ENCODE measurements at places on chromosomes 12 and 14.
A peak's percentile ranks its signal among the peaks of the same experiment; 100 is the strongest.

- DNase-seq: peak; percentile 19
Measured at GRCh38 chr12:65999564-66000280, 130.8 kb downstream of the LLPH start.

- DNase-seq: no peak
Measured at GRCh38 chr12:46205294-46205693, 63.5 kb downstream of the SLC38A1 start.

- no peak for DNase-seq
Measured at GRCh38 chr14:75132382-75133086, 5.7 kb upstream of the NEK9 start.

DNA sequence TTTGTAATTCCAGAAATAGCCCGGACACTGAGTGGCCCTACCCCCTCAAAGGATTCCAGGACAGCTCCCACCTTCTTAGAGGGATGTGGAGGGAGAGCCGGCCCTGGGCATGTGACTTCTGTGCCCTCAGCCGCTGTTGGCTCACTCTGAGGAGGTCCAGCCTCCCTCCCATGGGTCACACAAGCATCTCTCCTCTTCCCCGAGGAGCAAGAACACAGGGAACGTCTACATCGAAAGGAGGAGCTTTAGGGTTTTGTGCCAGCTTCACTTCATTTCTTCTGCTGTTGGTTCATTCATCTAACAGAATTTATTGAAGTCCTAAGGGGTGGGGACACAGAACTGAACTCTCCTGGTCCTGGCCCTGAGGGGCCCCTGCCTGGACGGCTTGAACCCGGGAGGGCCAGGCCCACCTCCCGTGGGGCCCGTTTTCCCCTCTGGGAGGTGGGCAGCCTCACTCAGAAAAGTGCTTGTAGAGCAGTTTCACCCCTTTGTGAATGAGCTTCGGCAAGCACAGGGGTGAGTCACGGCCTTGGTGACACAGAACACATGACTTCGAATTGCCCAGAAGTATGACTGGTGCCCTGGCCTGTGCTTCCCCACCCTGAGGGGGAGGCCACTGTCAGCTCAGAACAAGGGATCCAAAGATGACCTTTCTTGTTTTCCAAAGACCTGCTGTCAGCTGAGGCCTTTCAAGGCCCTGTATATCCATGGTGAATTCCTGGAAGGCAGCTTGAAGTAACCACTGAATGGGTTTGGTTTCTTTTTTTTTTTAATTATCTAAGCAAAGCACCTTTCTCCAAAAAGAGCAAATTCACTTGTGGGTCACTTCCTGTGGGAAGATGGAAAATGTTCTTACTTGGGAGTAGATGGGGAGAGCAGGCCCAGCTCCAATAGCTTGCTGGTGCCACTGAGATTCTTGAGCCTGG is 39.2 kb downstream of the NFKBIA start:
- peak; percentile 95 for DNase-seq

GRCh38 chr14:58535044-58535443 is 102.7 kb upstream of the DACT1 start:
- no peak for DNase-seq

- DNase-seq: no peak
Measured at GRCh38 chr14:95507701-95508103, 8.7 kb downstream of the SYNE3 start.

DNA sequence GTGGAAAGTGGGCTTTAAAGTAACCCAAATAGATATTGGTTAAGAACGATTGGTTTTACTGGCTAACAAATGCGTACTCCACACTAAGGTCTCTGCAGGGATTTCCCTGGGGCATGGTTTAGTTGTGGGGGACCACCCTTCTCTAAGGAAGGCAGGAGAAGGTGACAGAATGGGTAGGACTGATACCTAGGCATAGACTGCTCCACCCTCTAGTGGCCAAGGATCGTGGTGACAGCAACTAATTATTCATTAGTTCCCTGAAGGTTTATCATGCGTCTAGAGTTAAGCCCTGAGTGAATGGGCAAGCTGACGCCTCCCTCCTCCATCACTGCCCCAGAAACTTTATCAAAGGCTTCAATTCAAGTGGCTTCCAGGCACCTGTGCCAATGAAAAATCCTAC is 9.1 kb downstream of the FAM181A start:
- no peak for DNase-seq

- peak; percentile 60 for DNase-seq
Measured at GRCh38 chr12:115774148-115774895, 503.2 kb downstream of the MED13L start.

- no peak for DNase-seq
Measured at GRCh38 chr14:106395456-106396050, 869.2 kb downstream of the TMEM121 start.

DNA sequence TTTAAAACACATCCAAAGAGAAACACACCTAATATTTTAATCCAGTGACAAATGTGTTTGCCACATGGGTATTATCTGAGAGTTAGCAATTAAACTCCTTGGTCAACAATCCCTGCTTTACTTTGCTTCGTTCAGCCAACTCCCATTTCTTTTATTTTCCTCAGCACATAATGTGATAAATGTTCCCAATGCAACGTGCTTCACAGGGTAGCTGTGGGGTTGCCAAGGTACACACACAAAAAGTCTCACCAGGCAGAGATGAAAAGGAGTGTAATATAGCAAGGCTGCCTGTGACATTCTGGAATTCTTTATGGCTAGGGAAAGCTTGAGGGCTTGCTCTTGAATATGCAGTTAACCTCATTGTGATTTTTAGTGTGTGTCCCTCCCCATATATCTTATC is 208.0 kb upstream of the DIO2 start:
- no peak for DNase-seq

- DNase-seq: no peak
Measured at GRCh38 chr14:100325231-100325632, 2.1 kb downstream of the SLC25A47 start.

- no peak for DNase-seq
Measured at GRCh38 chr12:23535441-23535840, 414.0 kb downstream of the SOX5 start.

- no peak for DNase-seq
Measured at GRCh38 chr12:22228022-22228875, 106.3 kb downstream of the ST8SIA1 start.

DNA sequence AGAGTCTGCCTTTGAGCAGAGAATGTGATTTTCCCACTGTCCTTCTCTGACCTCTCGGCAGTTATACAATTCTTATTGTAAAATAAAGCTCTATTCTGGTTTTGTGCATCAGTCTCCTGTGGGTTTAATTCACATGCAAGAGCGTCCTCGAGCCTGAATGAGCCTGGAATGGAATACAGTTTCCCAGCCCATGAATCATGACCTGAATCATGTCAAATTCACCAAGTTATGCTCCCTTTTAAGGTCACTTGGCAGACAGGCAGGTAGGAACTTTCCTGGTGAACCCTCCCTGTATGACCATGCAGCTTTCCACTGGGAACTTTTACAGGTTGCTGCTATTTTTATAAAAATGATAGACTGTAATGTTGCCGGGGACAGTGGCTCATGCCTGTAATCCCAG is 41.7 kb downstream of the BICD1 start:
- DNase-seq: no peak

DNA sequence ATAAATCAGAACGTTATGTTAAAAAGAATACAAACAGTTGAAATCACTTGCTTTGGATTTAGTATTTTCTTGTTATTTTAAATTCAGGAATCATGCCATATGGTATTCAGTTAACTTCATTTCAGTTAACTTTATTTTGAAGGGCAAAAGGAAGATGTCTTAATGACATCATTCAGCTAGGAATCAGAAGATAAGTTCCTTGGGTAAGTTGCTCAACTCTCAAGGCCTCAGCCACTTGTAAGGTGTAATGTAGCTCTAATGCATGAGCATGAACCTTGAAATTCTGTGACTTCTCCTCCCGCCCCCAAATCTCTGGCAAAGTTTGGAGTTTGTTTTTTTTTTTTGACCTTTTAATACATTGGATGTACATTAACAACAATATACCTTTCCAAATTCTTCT is 42.6 kb downstream of the FRS2 start:
- DNase-seq: no peak

GRCh38 chr12:51905471-51906429 is 1.6 kb upstream of the ACVRL1 start:
- no peak for DNase-seq

- no peak for DNase-seq
Measured at GRCh38 chr14:24315807-24316596, 4.7 kb downstream of the LTB4R start.

- DNase-seq: no peak
Measured at GRCh38 chr12:57877876-57878275, 31.3 kb upstream of the CTDSP2 start.

DNA sequence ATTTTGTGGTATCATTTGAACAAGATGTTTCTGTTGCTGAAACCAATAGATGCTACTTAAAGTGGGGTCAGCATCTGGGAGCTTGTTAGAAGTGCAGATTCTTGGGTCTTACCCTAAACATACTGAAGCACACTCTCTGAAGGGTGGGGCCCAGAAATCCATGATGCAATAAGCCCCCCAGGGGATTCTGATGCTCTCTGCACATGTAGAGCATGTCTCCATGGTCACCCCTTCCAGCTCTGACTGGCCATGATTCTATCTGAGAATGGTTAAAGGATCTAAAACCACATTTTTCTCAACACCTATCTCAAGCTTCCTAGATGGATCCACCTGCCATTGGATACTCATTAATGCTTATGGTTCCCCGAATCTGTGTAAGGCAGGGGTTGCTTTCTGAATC is 20.4 kb downstream of the JDP2 start:
- DNase-seq: no peak

DNA sequence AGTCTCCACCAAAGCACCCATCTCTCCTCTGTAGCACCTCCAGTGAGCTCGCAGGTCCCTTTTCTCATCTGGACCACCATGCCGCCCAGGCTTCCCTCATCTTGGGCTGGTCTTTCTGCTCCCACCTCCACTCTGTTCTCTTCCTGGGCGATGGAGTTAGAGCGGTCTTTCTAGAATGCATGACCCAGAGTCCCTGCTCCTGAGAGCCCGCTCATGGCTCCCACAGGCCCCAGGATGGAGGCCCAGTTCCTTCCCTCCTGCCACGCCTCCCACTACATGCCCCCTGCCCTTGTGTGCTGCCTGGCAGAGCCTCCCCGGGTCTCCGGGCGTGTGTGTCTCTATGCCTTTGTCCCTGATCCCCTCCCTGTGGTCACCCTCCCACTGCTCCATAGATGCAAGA is 100.7 kb upstream of the RTL1 start:
- no peak for DNase-seq

- DNase-seq: no peak
Measured at GRCh38 chr12:28958553-28959195, 190.4 kb upstream of the FAR2 start.

DNA sequence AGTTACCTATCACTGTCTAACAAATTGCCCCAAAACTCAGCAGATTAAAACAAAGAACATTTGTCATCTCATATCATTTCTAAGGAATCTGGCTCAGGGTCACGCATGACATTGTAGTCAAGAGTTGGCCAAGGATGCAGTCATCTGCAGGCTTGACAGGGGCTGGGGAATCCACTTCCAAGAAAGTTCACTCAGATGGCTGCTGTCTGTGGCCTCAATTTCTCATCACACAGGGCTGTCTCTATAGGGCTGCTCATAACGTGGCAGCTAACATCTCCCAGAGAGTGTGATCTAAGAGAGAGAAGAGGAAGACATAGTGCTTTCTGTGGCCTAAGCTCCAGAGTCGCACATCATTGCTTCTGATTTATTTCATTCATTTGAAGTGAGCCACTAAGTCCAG is 17.0 kb upstream of the IL22 start:
- no peak for DNase-seq
